ENCODE measurements at places on chromosomes 5 and 9. TPM values are rescaled to one million over a fixed set of nuclear protein-coding genes. Genes with fewer than 3 reads are reported as not detected.

GRCh38 chr9:128484686-128485413 is 19.7 kb upstream of the GLE1 start:
- no peak for DNase-seq
- no peaks in the 10 kb centered on the region for H3K4me1 ChIP-seq
- H3K36me3 ChIP-seq = peaks cover 74% of the 10 kb centered on the region

GRCh38 chr9:16884952-16885513 is 14.6 kb upstream of the BNC2 start:
- no peaks in the 10 kb centered on the region for H3K36me3 ChIP-seq
- H3K4me1 ChIP-seq = no peaks in the 10 kb centered on the region
- no peak overlapping the region for H3K4me3 ChIP-seq
- DNase-seq = no peak
- H3K27me3 ChIP-seq = no peaks in the 10 kb centered on the region
- no peak overlapping the region for H3K27ac ChIP-seq

- no peak overlapping the region for H3K4me3 ChIP-seq
- no peak overlapping the region for H3K27ac ChIP-seq
- H3K4me1 ChIP-seq = peaks cover 12% of the 10 kb centered on the region
- DNase-seq = no peak
- H3K27me3 ChIP-seq = no peaks in the 10 kb centered on the region
- no peaks in the 10 kb centered on the region for H3K36me3 ChIP-seq
These were observed 5.5 kb downstream of the NEK6 start for GRCh38 chr9:124263213-124263612.

GRCh38 chr5:171697221-171698102 is 88.2 kb upstream of the SMIM23 start:
- H3K4me1 ChIP-seq = no peaks in the 10 kb centered on the region
- H3K27ac ChIP-seq = no peak overlapping the region
- H3K36me3 ChIP-seq = no peaks in the 10 kb centered on the region

- H3K36me3 ChIP-seq = no peaks in the 10 kb centered on the region
- no peak for DNase-seq
- H3K27ac ChIP-seq = no peak overlapping the region
- no peak overlapping the region for H3K4me3 ChIP-seq
- H3K27me3 ChIP-seq = peaks cover 3% of the 10 kb centered on the region
These were observed 679 bp downstream of the SLC6A7 start for GRCh38 chr5:150190503-150190979.

- no peaks in the 10 kb centered on the region for H3K27me3 ChIP-seq
- no peaks in the 10 kb centered on the region for H3K36me3 ChIP-seq
- H3K4me1 ChIP-seq = no peaks in the 10 kb centered on the region
These were observed 97.6 kb downstream of the ARSB start for GRCh38 chr5:78887384-78888118.

GRCh38 chr5:669842-670395 is 23.2 kb downstream of the TPPP start:
- H3K4me1 ChIP-seq = peaks cover 31% of the 10 kb centered on the region
- no peak overlapping the region for H3K4me3 ChIP-seq
- no peaks in the 10 kb centered on the region for H3K27me3 ChIP-seq
- H3K27ac ChIP-seq = no peak overlapping the region
- no peak for DNase-seq
- H3K36me3 ChIP-seq = no peaks in the 10 kb centered on the region

The LRRC26 gene
- not detected for total RNA-seq

The SLC6A19 gene
- total RNA-seq = not detected

The FCN2 gene
- not detected for total RNA-seq

- H3K36me3 ChIP-seq = no peaks in the 10 kb centered on the region
- no peak overlapping the region for H3K4me3 ChIP-seq
- no peaks in the 10 kb centered on the region for H3K27me3 ChIP-seq
- H3K4me1 ChIP-seq = no peaks in the 10 kb centered on the region
- H3K27ac ChIP-seq = no peak overlapping the region
These were observed 55.2 kb upstream of the CTSL start for GRCh38 chr9:87670572-87671264.

DNA sequence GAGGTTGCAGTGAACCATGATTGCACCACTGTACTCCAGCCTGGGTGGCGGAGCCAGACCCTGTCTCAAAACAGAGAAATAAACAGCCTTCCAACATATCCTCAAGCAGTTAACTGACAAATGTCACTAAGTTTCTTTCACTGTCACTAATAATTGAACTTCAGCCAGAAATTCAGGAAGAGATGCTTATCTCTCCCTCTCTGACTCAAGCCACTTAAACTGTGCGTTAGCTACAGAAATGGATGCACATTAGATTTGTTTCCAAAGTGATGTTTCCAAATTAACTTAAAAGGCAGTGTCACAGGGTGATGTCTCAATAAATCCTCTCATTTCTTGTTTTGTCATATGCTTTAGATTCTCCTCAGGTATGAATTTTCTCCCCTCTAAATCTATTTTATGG is 164.9 kb downstream of the KDM4C start:
- H3K36me3 ChIP-seq = peaks cover 11% of the 10 kb centered on the region
- no peaks in the 10 kb centered on the region for H3K4me1 ChIP-seq
- H3K4me3 ChIP-seq = no peak overlapping the region
- H3K27ac ChIP-seq = no peak overlapping the region
- H3K27me3 ChIP-seq = no peaks in the 10 kb centered on the region

DNA sequence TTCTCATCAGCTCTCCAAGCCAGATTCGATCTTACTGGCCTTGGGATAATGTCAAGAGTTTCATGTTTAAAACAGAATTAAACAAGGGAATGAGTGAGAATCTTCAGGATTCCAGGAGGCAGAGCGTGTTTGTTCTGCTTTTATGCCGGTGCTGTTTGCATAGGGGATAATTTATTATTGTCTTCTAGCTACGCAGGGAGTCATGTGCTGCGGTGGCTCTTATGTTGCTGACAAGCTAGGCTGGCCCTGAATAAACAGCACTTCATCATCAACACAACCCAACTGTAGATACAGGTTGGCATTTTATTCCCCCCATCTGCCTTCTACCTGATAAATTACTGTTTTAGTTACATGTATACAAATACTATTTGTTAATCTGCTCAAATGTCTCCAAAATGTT is 47.1 kb upstream of the PCA3 start:
- DNase-seq = no peak
- H3K27ac ChIP-seq = no peak overlapping the region
- H3K36me3 ChIP-seq = no peaks in the 10 kb centered on the region
- H3K4me1 ChIP-seq = no peaks in the 10 kb centered on the region
- peaks cover 2% of the 10 kb centered on the region for H3K27me3 ChIP-seq
- H3K4me3 ChIP-seq = no peak overlapping the region

DNA sequence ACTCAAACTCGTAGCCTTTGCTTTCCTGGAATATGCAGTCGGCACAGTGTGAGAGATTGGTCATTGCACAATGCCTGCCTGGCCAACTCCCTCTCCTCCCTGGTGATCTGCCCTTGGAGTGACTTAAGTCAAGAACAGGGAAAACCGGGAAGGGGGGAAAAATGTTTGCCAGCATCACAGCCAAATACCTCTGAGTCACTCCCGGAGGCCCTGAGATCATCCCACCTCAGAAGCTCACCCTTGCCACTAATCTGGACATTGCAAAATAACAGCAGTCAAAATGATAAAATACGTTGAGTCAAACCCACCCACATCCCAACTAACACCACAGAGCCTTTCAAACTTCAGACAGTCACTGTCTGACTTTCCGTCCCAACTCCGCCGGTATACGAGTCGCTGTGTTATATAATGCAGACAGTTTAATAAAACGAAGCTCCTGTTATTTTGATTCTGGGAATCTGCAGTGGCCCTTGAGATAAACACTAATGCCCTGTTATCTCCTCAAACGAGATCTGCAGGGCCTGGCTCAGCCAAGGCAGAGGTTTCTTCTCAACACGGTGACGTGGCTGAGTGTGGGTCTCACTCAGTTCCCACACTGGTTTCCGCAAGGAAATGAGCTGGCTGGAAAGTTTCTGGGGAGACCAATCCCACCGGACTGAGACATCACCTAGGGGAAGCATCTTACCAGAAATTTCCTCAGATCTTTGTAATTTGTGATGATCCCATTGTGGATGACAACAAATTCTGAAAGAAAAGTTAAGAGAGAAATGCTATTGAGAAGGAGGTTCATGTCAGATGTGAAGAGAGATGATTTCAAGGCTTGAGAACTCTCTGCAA is 22.1 kb downstream of the GFPT2 start:
- H3K27me3 ChIP-seq = no peaks in the 10 kb centered on the region
- peaks cover 5% of the 10 kb centered on the region for H3K4me1 ChIP-seq
- no peaks in the 10 kb centered on the region for H3K36me3 ChIP-seq
- H3K27ac ChIP-seq = no peak overlapping the region
- H3K4me3 ChIP-seq = no peak overlapping the region

DNA sequence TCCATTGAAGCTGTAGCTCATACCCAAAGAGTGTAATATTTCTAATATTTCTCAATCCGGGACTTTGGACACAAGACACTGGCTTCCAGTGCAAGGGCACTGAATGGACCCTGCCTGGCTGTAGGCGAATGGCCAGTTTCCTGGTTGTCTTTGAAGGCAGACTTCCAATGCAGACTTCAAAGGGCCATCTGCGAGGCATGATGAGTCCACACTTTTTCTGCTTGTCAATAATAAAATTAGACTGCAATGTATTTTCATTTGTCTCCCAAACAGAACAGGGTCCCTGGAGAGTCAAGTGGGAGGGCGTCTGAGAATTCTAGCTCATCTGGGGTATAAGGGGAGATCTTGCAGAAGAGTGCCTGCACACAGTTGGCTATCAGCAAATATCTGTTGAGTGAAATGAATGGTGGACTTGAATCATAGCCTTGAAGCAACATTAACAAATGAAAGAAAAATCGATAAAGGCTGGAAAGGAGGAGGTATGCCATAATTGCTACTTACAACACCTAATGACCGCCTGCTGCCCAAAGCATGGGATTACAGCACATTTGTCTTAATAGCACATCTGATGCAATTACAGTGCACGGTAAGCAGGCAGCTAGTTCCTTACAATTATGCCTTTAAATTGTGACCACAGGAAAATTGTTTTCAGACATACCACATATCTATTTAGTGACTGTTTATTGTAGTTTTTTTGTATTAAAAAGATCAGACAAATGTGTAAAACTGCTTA is 137.5 kb downstream of the ARHGEF28 start:
- no peaks in the 10 kb centered on the region for H3K36me3 ChIP-seq
- peaks cover 2% of the 10 kb centered on the region for H3K27me3 ChIP-seq
- H3K4me3 ChIP-seq = no peak overlapping the region
- DNase-seq = no peak
- no peaks in the 10 kb centered on the region for H3K4me1 ChIP-seq

DNA sequence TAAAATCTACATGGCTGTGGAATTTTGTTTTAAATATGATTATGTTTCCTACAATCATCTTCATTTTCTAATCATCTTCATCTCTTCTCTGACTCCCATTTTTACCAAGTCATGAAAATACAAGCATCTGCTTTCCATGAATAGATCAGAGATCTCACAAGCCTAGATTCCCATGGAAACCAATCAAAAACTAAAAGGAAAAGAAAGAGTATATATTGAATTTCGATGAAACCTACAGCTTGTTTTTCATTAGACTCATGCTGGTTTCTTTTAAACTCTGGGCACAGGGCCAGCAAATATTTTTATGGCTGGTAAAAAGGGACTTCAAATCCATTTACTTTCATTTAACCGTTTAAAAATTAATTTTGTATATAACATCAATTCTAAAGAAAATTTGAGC is 51.2 kb downstream of the INVS start:
- no peaks in the 10 kb centered on the region for H3K27me3 ChIP-seq
- H3K4me1 ChIP-seq = no peaks in the 10 kb centered on the region
- no peaks in the 10 kb centered on the region for H3K36me3 ChIP-seq
